Stimulated activated effector memory CD8-positive, alpha-beta T cell treated with anti-CD3 and anti-CD28 coated beads, Interleukin-12 subunit alpha, Interleukin-12 subunit beta, amount 100 ng/mL, for 72 hours (primary cell): ENCODE measurements at places on chromosomes 4 and X.

GRCh38 chrX:69396916-69397315, 107.2 kb upstream of the NALF2 start:
- no peak for DNase-seq

GRCh38 chr4:11297627-11298026, 131.1 kb downstream of the HS3ST1 start:
- no peak for DNase-seq

GRCh38 chr4:8227771-8228318, 28.8 kb downstream of the SH3TC1 start:
- DNase-seq = no peak

GRCh38 chr4:4862071-4862551, 2.6 kb downstream of the MSX1 start:
- no peak for DNase-seq

- DNase-seq = no peak
These were observed 6.0 kb downstream of the RASL11B start for GRCh38 chr4:52868133-52868532.

DNA sequence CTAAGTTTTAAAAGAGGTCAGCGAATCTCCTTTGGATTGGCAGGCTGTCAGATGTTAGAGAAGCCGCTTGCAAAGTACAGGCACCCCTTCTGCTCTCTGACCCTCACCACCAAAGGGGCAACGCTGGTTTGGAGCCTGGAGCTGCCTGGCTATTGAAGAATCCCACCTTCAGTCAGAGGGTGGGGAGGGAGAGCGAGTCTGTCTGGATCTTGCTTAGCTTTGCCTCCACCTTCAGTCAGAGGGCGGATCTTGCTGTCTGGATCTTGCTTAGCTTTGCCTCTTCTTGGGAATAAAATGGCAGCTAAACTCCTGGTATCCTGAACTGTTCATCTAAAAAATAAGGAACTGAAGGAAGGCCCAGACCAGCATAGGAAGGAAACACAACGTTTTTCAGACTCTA, 7.3 kb downstream of the CCDC110 start:
- no peak for DNase-seq

GRCh38 chrX:154727871-154728270, 23.0 kb downstream of the GAB3 start:
- no peak for DNase-seq

- DNase-seq = no peak
These were observed 534.7 kb downstream of the KCNIP4 start for GRCh38 chr4:21413807-21414370.

GRCh38 chr4:36123906-36124305, 120.4 kb downstream of the ARAP2 start:
- DNase-seq = no peak

- no peak for DNase-seq
These were observed 46.3 kb upstream of the VCX3B start for GRCh38 chrX:8418301-8418700.

- no peak for DNase-seq
These were observed 24.9 kb upstream of the SGMS2 start for GRCh38 chr4:107799669-107800450.

DNA sequence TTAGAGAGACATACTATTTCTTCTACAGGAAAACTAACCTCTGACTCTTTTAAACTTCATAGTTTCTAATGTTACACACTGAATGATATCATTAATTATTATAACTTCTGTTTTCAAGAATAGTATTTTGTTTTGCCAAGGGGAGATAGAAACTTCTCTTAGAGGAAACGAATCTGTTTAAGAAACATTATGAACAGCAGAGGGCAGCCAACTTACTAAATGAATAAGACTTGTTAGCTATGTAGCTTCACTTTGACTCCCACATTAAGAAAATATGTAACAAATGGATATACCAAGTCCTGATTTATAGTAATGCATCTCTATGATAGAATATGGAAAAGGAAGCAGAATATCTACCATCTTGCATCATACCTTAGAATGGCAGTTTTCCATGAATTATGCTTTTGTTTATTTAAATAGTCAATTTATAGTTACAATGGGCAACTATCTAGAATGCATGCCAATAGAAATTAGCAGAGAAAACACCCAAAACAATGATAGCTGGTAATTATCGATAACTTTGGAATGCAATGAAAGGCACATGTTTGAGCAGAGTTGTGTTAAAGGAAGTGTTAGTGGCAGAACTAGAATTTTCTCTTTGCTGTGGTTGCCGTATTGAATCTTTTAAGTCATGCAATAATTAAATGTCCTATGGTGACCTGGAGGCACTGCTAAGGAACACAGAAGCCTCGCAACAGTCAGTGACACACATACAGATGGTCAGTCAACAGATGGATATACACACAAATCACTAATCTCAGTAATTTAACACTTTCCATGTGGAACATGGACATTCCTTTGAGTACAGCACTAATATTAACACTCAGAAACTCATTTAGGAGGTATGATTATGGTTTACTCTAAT, 105.7 kb upstream of the PDLIM3 start:
- no peak for DNase-seq

DNA sequence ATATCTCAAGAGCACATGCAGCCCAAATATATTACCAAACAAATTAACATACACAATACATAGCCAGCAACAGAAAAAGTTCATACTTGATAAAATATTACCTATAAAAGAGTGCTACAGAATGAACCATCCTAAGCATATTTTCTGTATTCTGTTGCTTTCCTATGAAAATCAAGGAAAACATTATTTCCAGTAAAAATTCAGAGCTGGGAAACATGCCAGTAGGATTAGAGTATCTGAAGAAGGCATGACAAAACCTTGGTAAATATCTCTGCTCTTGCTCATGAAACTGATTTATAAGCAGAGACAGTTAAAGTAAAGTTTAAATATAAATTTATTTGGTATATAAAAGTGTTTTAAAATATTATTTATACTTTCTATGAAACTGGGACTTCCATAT, 599.7 kb downstream of the ARAP2 start:
- no peak for DNase-seq

GRCh38 chr4:13347517-13348125, 136.5 kb downstream of the RAB28 start:
- DNase-seq = no peak

GRCh38 chrX:39002466-39002865, 201.2 kb downstream of the MID1IP1 start:
- no peak for DNase-seq

- no peak for DNase-seq
These were observed 22.3 kb downstream of the QRFPR start for GRCh38 chr4:121358473-121358872.

GRCh38 chr4:38757945-38758600, 24.7 kb downstream of the TLR10 start:
- no peak for DNase-seq

GRCh38 chr4:157172011-157172410, 48.5 kb upstream of the GRIA2 start:
- DNase-seq = no peak

- DNase-seq = no peak
These were observed 7.4 kb downstream of the MAGEB10 start for GRCh38 chrX:27815209-27815608.

GRCh38 chr4:43481526-43481925, 589.0 kb downstream of the GRXCR1 start:
- DNase-seq = no peak

DNA sequence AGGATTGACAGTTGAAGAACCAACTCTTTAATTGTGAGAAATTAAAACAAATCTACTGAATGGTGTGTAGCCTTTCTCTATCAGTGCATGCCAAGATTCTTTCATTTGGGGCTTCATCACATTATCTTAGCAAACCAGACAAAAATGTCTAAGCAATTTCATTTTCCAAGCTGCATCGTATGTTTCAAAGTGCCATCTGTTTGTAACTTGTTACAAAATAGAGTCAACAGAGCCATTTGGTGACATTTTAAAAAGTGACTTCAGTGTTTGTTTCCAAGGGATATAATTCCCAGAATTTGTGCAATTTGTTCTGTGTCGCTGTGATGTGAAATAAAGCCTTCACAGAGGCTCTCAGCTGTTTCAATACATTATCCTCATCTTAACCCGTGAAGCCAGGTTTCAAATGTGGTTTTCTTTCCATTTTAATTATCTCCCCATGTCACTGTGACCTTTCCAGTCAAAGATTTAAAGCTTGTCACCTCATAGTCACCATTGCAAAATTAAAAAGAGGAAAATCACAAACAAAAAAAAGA, 46.0 kb upstream of the C1QTNF7 start:
- no peak for DNase-seq

GRCh38 chr4:186765673-186766546, 42.3 kb upstream of the FAT1 start:
- no peak for DNase-seq

DNA sequence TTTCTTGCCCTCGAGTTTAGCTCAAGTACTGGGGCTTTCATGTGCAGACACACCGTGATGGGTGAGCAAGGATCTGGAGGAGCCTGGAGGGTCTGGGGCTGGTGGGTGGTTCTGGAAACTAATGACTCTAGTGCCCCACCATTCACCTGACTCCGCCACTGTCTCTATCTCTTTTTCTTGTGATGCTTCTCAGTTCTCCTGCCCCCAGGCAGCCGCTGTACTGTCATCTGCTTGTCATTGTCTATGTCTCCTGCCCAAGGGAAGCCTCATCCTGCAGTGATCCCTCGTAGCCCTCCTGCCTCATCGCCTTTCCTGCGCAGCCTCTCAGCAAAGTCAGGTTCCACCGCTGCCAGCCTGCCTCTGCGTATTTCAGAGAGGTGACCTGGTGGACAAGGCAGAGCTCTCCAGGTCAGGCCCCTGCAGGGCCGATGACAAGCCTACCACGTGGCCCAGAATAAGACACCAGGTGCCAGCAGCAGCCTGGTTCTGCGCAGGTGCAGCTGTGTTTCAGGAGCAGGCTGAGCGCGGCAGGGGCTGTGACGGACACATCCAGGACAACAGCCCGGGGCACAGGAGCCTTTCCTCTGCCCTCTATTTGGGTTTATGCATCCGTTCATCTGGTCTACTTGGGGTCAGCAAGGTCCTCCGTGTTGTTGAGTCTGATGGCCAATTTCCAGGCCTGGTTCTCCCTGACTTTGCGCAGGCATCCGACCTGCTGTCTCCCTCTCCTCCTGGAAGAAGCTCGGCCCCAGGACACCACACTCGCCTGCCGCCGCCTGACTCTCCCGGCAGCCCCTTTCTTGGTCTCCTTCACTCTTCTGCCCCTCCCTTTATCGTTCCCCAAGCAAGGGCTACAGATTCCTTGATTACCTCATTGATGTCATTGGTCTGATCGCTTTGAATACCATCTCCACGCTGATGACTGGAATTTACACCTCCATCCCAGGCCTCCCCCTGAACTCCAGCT, 30.9 kb upstream of the CDKN2AIP start:
- no peak for DNase-seq

- DNase-seq = peak; percentile 55
These were observed 63.8 kb downstream of the DLG3 start for GRCh38 chrX:70508296-70508911.

DNA sequence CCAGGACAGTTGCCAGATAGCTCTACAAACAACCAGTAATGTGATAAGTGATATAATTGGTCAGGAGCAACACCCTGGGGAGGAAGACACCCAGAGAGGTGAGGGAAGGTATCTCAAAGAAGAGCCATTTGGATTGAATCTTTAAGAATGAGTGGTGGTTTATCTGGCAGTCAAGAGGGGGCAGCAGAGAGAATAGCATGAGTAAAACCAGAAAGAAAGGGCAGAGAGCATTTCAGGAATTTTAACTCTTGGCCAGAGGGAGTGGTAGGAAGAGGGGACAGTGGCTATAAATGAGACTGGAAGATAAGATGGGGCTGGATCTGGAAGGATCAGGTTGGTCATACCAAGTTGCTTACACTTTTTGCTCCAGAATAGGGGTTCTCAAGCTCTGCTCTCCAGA, 5.9 kb upstream of the SEPTIN6 start:
- DNase-seq = no peak

- no peak for DNase-seq
These were observed 37.5 kb downstream of the USP46 start for GRCh38 chr4:52621567-52621966.

DNA sequence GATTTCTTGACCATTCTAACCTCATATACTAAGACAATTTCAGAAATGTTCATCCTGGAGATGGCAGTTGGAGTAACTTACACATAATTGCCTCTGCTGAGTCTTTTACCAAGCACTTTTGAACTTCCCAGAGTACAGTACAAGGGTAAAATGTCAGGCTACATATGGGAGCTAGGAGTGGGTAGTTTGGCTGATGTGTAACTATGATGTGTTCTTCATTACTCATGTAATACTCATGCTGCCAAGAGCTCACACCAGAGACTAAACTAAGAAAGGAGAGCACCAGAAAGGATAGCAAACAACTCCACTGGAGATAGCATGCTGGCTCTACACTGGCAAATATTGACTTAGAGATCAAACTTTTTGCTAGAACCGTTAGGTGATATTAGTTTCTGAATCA, 194.0 kb downstream of the PDGFRA start:
- DNase-seq = no peak

GRCh38 chr4:83438719-83439118, 16.9 kb downstream of the HELQ start:
- no peak for DNase-seq

GRCh38 chr4:150342945-150343344, 239.0 kb upstream of the MAB21L2 start:
- DNase-seq = no peak

- DNase-seq = no peak
These were observed 135.4 kb upstream of the NKX1-1 start for GRCh38 chr4:1541449-1542225.

DNA sequence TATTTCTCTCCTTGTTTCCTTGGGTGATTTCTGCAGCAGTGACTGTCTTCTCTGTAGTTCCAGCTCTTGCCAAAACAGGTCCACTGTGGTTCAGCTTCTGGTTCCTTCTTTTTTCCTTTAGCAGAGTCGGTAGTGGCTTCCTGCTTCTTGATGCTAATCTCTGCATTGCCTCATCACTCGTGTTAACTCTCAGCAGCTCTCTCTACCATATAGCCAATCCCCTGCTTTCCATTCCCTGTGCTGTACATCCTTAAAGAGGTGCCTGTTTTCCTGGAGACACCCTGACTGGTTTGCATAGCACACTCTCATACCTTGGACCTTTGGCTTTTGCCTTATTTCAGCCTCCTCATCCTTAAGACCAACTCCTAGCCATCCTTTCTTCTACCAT, 191.2 kb upstream of the LNX1 start:
- DNase-seq = no peak

- DNase-seq = no peak
These were observed 284.0 kb upstream of the FRG1 start for GRCh38 chr4:189656641-189657040.

DNA sequence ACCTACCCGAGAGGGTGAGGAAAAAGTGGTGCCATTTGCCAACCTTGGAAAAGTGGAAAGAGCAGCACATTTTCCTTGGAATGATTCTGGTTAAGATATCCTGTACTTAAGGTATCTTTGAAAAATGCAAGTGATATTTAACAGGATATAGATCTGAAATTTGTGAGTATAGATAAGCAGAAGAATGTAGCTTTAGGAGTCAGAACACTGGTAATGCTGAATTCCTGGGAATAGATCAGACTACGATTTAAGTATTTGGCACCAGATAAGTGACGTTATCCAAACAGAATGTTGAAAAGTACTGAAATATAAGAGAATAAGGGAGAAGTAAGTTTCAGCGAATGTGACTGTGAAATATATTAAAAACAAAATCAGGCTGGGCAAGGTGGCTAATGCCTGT, 210.1 kb downstream of the PCDH7 start:
- DNase-seq = no peak

- no peak for DNase-seq
These were observed 54.7 kb downstream of the CNGA2 start for GRCh38 chrX:151789179-151789800.
